ENCODE measurements at places on chromosomes 5 and 9. TPM values are rescaled to one million over a fixed set of nuclear protein-coding genes. Genes with fewer than 3 reads are reported as not detected.
A peak's percentile ranks its signal among the peaks of the same experiment; 100 is the strongest.

GRCh38 chr9:101443364-101443771 is 7.8 kb upstream of the ALDOB start:
- no peak overlapping the region for H3K4me3 ChIP-seq
- H3K27ac ChIP-seq = peak overlapping the region; percentile 42
- no peaks in the 10 kb centered on the region for H3K36me3 ChIP-seq
- peak; percentile 55 for DNase-seq
- peaks cover 12% of the 10 kb centered on the region for H3K4me1 ChIP-seq

- H3K27me3 ChIP-seq = no peaks in the 10 kb centered on the region
- H3K36me3 ChIP-seq = no peaks in the 10 kb centered on the region
- no peak for DNase-seq
Observed at GRCh38 chr5:76946090-76946489, 6.8 kb upstream of the CRHBP start.

DNA sequence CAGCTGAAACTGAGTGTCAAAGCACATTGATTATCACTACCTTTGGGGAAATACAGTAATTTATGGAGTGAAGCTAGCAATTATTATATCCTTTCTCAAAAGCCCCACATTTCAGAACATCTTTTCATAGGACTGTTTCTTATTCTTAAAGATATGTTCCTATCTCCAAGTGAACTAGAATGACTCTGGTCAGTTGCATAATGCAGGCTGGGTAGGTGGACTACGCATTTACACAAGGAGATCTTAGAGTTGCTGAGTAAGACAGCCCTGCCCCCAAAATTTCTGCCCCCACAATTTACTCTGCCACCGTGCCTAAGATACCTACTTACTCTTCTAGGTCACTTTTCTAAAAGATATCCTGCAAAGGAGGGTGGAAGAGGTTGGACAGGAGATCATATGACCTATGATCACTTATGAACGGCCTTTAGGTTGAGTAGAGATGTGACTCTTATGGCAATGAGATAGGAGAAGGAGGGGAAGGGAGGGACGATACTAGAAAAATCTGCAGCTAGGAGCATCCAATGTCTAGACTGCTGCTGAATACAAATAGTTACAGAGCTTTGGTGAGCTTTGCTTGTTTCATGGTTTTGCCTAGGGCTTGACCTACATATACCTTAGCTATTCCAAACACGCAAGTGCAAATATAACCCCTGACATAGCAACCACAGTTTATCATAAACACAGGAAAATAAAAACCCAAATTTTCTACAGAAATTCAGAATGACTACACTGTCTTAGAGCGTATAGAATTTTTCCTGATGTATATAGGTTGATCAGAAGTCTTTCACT is 121.7 kb downstream of the GLIS3 start:
- no peaks in the 10 kb centered on the region for H3K27me3 ChIP-seq
- H3K27ac ChIP-seq = no peak overlapping the region
- DNase-seq = no peak
- H3K4me3 ChIP-seq = no peak overlapping the region
- H3K4me1 ChIP-seq = no peaks in the 10 kb centered on the region

DNA sequence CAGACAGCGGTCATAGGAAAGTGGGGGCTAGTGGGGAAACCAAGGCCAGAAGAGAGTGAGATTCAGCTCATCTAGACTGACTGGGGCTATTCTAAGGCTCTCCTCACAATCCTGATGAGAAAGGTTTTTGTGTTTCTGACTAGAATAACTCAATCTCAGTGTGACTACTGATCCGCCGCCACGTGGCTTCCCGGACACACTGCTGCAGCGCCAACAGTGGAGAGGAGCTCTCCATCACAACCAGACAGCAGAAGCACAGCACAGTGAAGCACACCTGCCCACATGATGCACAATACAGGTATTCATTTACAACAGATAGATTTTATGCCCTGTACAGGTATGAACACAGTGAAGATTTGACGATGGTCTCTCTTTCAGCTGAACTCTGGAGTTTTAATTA is 25.4 kb downstream of the NREP start:
- no peak overlapping the region for H3K27ac ChIP-seq
- peaks cover 24% of the 10 kb centered on the region for H3K4me1 ChIP-seq
- no peaks in the 10 kb centered on the region for H3K36me3 ChIP-seq
- no peak overlapping the region for H3K4me3 ChIP-seq

DNA sequence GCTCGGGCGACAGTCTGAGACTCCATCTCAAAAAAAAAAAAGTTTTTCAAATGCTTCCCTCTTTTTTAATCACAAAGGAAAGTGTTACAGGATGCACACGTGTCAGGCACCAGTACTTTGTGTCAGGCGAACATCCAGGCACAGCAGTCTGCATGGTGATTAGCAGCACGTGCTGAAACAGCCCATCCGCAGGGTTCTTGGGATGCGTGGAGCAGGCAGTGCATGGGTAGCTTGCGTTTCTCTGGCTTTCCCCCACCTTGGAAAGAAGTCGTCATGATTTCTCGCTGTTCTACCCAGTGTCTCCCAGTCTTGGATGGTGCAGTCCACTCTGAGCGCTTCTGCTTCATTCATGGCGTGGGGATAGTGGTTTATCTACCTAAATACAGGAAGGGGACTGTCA is 35.4 kb downstream of the GPR107 start:
- no peaks in the 10 kb centered on the region for H3K27me3 ChIP-seq
- no peak overlapping the region for H3K4me3 ChIP-seq
- no peaks in the 10 kb centered on the region for H3K4me1 ChIP-seq

DNA sequence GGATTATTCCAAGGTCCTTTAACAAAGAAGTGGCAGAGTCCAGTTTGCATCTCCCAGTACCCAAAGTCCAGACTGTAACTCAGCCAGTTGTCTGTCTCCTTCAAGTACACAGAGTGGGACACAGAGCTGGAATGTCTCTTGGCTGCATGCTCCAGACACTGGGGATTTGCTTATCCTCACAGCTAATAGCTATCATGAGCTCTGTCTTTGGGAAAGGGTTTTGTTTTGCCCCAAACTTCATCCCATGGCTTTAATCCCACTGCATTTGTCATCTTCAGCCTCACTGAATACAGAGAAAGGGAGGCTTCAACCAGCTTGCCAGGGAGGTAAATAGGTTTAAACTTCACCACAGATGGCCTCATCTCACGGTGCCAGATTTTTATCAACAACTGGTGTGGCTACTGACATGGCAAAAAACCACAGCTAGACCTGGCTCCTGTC is 412.2 kb upstream of the SLC24A2 start:
- H3K36me3 ChIP-seq = no peaks in the 10 kb centered on the region
- no peak for DNase-seq
- H3K27ac ChIP-seq = no peak overlapping the region
- no peak overlapping the region for H3K4me3 ChIP-seq

DNA sequence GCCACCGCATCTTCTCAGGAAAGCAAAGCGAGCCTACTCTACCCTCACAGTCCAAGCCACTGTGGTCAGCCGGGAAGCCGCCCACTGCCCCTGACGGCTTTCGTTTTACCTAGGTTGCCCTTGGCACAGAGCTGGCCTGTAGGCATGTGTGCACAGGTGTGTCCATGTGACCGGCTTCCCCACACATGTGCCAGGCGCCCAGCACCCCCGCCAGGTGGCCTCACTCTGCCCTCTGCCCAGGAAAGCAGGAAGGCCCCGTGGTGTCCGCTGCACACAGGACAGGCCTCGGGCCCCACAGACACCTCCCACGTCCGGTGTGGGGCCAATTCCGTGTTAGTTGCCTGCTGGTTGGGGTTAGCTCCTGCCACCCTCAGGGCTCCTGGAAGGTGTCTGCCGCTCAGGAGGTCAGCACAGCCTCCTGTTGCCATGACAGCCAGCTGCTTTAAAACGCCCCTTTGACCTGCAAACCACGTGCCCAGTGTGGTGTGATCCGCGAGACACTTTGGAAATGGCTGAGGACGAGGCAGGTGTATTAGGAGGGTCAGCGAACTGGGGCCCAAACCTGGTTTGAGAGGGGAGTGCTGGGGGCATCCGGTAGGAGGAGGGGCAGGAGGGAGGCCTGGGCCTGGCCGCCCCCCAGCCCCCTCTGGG is 28.7 kb downstream of the TPPP start:
- no peak overlapping the region for H3K4me3 ChIP-seq
- no peaks in the 10 kb centered on the region for H3K27me3 ChIP-seq
- H3K27ac ChIP-seq = no peak overlapping the region
- DNase-seq = no peak
- H3K4me1 ChIP-seq = peaks cover 4% of the 10 kb centered on the region

GRCh38 chr5:139222346-139222745 is 24.2 kb upstream of the SIL1 start:
- H3K27ac ChIP-seq = no peak overlapping the region
- no peaks in the 10 kb centered on the region for H3K27me3 ChIP-seq
- no peaks in the 10 kb centered on the region for H3K36me3 ChIP-seq
- no peaks in the 10 kb centered on the region for H3K4me1 ChIP-seq

GRCh38 chr9:129073404-129073803 is 7.5 kb upstream of the DOLPP1 start:
- DNase-seq = no peak
- H3K4me1 ChIP-seq = no peaks in the 10 kb centered on the region
- H3K27me3 ChIP-seq = no peaks in the 10 kb centered on the region
- H3K27ac ChIP-seq = no peak overlapping the region
- no peak overlapping the region for H3K4me3 ChIP-seq

Gene MARVELD2
- total RNA-seq = 1.7 TPM

Gene LCN15
- total RNA-seq = 0.85 TPM

Gene PCDHGA9
- 4.0 TPM for total RNA-seq

Gene TICAM2
- total RNA-seq = 2.1 TPM

Gene PCDHA6
- 0.18 TPM for total RNA-seq

Gene RALGDS
- 22.3 TPM for total RNA-seq
